ENCODE measurements at places on chromosomes 6 and 20.
A peak's percentile ranks its signal among the peaks of the same experiment; 100 is the strongest.

DNA sequence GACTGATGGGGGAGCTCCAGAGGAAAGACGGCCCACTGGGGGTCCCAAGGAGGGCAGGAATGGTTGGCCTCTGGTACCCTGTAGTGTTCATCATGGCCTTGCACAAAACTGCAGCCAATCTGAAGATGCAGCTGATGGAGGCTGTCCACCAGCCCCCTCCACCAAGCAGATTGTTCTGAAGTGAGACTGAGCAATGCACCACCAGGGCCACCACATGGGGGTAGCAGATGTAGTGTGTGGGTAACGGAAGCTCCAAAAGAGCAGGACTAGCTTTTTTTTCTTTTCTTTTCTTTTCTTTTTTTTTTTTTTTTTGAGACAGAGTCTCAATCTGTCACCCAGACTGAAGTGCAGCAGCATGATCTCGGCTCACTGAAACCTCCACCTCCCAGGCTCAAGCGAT lies 181.0 kb upstream of the MYLIP start:
- no peak for DNase-seq

DNA sequence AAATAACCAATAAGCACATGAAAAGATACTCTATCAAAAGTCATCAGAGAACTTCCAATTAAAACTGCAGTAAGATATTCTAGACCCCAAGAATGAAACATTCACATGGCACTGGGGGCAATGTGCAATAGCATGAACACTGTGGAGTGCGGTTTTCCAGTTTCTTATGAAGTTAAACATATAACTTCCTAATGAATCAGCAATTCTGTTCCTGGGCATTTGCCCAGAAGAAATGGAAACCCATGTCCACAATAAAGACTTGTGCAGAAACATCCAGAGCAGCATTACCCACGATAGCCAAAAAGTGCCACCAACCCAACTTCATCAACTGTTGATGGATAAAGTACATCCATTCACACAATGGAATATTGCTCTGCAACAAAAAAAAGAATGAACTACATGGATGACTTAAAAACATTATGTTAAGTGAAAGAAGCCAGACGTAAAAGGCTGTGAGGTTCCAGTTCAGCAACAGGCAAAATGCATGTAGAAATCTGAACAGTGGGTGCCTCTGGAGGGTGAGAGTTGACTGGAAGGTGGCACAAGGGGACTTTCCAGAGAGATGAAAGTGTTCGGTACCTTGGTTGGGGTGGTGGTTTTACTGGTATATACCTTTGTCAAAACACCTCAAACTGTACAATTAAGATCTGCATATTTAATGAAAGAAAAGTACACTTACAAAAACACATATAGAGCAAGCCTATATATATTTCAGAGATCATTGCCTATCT lies 207.2 kb upstream of the ECI2 start:
- DNase-seq: no peak

GRCh38 chr20:891058-891705 lies 25.0 kb downstream of the ANGPT4 start:
- no peak for DNase-seq

- DNase-seq: peak; percentile 47
Measured at GRCh38 chr20:17227669-17228623, 1.1 kb downstream of the PCSK2 start.

DNA sequence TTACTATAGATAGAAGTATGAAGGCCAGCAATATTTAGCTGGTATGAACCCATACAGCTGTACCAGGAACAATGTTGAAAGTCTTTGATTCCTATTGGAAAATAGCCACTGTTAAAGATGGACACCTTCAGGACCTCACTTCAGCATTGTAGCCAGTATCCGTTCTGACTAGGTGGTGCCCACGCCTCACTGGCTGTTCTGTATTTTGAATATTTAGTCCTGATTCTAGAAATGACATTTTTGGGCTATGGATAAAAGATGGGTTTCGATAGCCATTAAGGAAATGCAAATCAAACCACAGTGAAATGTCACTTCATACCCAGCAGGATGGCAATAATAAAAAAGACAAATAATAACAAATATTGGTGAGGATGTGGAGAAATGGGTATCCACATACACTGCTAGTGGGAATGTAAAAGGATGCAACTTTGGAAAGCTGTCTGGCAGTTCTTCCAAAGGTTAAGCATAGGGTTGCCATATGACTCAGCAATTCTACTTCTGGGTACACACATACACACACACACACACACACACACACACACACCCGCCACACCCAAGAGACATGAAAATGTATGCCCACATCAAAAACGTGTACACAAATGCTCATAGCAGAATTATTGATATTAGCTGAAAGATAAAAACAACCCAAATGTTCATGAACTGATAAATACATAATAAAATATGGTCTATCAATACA lies 56.8 kb downstream of the UTRN start:
- no peak for DNase-seq

- DNase-seq: peak; percentile 35
Measured at GRCh38 chr6:139698526-139699176, 324.2 kb upstream of the CITED2 start.

- DNase-seq: no peak
Measured at GRCh38 chr20:18215566-18215965, 72.8 kb upstream of the ZNF133 start.

Measured in left kidney (tissue), 8 donors.